ENCODE measurements at places on chromosomes 16 and 17.

GRCh38 chr17:373613-374230 is 21.1 kb upstream of the RPH3AL start:
- DNase-seq, result no peak

- no peak for DNase-seq
These were observed 1860.3 kb downstream of the TP53TG3F start for GRCh38 chr16:35319536-35320192.

DNA sequence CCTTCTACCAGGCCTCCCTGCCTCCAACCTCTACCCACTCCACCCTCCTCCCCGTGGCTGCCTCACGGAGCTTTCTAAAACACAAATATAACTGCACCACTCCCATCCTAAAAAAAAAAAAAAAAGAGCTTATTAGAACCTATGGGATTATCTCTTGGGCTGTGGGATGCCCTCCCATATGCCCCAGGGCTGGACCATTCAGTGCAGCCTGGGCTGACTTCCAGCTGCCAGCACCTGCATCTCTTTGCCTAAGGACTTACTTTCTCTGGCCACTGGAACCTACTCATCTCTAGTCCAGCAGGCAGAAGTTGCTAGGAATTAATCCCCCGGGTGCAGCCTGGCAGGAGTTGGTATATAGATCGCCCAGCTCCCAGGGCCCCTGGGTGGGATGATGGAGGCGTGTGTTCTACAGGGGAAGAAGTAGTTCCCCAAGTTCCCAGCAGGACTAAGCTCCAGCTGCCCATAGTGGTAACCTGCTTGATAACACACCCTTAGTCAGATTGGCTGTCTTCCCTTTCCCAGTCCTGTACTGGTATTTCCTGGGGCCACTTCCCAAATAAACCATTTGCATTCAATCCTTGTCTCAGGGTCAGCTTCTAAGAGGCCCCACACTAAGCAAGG is 10.3 kb downstream of the MPP3 start:
- DNase-seq, result no peak

DNA sequence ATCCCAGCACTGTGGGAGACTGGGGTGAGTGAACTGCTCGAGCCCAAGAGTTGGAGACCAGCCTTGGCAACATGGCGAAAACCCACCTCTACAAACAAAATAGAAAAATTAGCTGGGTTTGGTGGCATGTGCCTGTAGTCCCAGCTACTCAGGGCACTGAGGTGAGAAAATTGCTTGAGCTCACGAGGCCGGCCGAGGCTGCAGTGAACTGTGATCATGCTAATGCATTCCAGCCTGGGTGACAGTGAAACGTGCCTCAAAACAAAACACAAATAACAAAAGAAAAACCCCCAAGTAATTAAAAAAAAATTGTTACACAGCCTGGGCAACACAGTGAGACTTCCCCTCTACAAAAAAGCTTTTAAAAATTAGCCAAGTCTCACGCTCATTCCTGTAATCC is 5.0 kb downstream of the CCDC47 start:
- no peak for DNase-seq

- no peak for DNase-seq
These were observed 20.5 kb downstream of the CDC42EP4 start for GRCh38 chr17:73291260-73291801.
